ENCODE measurements at places on chromosomes 7 and 10.

DNA sequence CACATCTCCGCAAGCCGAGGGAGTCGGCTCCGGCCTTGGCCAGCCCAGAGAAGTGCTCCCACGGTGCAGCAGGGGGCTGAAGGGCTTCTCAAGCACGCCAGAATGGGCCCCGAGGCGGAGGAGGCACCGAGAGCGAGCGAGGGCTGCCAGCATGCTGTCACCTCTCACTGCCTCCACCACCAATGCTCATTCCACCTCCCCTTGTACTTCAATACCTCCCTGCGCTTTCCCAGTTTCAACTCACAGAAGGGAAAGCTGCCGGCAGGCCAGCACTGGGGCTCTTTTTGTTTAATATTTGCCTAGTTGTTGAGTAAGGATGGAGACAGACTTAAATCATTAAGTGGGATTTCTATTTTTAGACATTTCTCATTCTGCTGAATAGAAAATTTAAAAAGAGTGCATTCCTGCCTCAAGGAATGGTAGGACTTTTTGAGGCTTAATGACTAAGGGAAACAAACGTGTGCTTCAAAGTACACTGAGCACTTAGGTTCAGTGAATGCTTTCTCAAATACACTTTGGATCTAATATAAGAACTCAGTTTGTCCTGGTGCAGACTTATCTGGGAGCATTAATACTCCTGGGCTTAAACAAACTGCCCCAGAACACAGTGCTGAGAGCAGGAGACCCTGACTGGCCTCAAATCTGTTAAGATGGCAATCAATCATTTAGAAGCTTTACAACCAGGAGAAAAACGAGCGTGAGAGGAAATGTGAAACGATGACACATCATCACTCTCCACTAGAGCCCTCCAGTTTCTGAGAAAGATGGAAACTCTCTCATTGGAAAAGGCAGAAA lies 131.2 kb downstream of the RALA start:
- no peak for DNase-seq

DNA sequence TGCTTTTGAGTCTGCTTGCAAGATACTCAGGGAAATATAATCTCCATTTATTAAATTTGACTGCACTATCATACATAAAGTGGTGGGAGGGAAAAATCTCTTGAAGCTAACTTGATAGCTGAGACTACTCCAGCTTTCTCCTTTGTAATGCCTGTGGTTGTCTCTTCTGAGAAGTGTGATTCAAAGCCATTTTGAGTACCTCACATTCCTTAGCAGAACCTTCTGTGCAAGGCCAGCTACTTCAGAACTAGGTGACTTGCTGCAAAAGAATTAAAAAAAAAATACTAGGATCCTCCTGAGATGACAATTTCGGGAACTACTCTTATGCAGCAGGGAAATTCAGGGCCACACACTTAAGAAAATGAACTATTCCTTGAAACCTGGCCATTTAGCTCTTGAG lies 294.8 kb downstream of the MDFIC start:
- DNase-seq: no peak

DNA sequence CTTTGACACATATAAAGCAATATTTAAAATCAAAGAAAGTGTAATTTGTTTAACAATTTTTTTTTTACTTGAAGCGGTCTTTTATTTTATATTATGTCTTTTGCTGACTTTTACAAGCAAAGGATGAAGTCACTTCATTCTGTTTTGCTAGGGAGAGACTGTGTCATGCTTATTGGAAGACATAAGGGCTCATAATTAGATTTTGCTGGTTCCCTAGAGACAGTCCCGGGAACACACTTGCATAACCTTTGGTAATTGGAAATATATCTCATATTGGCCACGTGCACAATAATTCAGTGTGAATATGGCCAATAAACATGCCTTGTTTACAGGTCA lies 448 bp upstream of the NET1 start:
- DNase-seq: no peak

DNA sequence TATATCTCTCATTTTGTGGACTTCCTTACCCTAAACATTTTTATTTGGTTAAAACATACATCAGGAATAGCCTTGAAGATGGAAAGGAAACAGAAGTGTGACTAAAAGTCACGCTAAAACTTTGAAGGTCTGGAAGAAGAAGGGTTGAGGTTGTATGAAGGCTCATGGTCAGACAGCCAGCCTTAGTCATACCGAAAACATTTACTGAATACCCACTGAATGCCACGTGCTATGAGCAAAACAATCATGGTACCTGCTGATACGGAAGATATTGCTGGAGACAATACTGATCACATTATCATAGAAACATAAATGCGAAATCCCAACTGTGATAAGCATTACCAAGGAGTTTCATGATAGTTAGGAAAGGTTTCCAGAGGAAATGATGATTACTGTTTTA lies 64.0 kb downstream of the PDZD8 start:
- no peak for DNase-seq

DNA sequence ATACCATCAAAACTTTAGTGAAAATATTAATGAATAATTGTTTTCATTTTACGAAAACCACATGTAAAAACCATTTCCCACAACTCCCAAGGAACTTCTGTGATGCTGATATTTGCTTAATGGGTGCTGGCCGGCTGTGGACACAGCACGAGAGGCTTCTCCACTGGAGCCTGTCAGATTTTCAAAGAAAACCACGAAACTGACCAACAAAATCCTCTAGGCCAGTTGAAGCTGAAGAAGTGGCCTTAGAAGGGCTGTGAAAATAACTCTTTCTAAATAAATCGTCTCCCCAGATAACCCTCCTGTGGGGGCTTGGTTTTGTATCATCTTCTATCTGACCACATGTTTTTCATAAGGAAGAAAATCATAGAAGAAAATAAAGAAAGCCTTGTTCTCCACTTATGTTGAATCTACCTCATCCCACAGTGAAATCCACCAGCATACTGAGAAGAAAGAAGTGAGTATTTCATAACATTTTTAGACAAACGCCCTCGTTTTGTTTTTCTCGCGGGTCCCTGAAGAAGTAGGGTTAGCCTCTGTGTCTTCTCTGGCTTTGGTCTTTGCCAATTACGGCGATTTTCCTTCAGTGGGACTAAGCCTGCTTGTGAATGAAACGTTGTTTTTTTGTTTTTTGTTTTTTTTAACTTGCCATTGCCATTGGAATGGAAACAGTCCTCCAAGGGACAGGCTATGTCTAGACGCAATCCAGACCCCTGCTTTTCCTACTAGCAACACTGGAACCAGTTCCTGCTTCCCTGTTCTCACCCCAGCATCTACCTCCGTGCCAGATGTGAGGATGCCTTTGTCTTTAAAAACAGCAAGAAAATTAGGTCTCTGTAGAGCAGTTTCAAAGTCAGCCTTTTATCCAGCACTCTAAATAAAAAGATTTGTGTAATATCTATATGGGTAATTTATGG lies 123.9 kb downstream of the ADAM12 start:
- no peak for DNase-seq

DNA sequence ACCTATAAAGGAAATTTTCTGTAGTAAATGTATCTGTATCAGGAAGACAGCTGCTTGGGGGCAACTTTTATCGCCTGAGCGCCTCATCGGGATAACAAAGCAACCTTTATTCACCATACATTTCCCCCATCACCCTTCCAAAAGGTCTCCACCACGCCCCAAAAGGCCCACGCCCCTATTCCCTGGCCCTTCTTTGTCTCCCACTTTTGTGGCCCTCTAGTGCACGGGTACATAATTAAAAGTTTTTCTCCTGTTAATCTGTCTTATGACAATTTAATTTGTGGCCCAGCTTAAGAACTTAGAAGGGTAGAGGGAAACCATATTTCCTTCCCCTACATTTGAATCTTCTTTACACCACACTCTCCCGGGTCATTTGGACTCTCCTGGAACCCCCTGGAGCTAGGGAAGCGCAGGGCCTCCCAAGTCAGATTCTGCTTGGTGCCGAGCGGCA lies 625 bp downstream of the RP9 start:
- DNase-seq: no peak

- DNase-seq: no peak
Observed at GRCh38 chr10:13657101-13657680, 70.4 kb downstream of the PRPF18 start.

DNA sequence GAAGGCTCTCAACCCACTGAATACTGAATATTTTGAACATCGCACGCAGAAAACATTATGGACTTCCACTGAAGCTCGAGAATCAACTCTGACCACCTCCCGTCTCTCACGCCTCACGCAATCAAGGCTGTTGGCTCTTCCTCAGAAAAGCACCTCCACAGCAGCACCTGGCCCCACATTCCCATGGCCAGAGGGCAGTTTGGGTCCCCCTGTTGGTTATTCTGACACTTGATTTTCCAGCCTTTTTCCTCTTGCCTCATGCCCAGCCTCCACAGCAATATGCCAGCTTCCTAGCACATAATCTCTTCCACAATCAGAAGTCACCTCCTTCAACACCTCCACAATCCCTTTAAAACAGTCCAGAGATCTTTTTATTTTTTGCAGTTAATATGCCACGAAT lies 55.9 kb downstream of the SVOPL start:
- DNase-seq: no peak

DNA sequence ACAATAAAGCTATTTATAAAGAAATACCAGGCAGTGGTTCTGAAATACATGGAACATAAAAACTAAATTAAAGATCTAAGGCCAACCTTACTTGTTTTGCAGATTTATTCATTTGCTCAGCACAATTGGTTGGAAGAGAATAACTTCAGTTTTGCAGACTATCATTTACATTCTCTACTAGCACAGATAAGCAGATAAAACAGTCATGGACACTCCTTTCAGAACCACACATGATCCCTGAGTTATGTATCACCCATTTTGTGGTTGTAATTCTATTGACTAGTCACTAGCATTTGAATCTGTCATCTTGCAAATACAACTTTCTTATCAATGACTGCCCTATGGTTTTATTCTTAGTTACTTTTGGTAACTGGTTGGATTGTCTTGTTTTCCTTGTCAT lies 45.1 kb downstream of the PRKAR2B start:
- no peak for DNase-seq

- DNase-seq: no peak
Observed at GRCh38 chr10:17847585-17848296, 38.6 kb downstream of the MRC1 start.

DNA sequence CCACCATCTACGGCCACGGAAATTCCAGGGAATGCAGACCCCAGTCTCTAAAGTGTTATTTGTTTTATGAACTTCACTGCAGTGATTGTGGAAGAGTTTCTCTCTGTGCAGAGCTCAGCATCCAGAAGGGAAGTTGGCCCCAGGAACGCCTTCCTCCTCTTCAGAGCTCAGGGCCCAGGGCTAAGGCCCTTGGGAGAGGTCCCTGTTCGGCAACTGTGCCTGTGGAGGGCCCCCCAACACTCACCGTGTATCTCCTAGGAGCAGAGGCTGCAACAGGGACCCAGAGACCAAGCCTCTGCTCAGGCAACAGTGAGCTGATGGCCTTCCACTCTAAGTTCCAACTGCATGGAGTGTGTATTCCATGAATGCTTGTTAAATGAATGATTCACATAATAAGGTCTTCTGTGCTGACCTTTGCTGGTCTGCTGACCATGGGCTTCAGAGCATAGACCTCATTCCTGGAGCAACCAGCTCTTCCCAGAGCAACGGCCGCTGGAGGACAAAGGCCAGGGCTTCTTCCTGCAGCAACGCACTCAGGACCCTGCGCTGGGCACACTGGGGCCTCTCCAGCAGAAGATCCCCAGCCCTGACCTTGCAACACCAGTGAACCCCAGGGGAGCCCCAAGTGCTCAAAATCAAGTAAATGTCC lies 7.7 kb downstream of the DIP2C start:
- no peak for DNase-seq

DNA sequence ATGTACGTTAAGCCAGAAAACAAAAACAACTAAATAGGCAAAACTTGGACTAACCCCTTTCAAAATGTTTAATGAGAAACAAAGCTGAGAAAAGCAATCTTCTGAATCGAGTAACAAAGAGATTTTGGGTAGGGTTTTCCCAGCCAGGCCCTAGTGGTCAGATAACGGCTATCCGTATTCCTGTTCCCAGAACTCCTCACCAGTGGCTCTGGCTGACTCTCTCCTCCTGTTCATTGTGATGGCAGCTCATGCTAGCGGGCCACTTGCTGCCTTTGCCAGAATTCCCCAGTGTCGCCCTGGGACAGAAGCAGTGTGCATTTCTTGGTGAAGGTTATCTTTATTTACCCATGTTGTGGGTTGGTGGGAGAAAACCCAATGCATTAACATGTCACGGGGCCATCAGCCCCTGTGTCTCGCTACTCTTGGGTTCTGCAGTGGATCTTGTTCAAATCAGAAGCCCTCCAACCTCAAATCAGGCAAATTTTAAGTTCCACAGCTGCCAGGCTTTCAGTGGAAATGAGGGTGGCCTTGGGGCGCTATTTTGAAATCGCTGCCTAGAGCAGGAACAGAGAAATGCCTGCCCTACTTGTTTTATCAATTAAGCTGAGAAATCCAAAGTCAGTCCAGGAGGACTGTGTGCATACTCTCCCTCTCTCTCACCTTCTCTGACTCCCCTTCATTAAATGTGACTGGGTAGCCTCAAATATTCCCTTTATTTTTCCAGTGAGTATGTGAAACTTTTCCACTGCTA lies 164.5 kb upstream of the NPVF start:
- DNase-seq: no peak

- DNase-seq: no peak
Observed at GRCh38 chr7:18590241-18590640, 94.7 kb downstream of the HDAC9 start.

Data from stimulated activated CD4-positive, alpha-beta T cell treated with anti-CD3 and anti-CD28 coated beads, Interleukin-12 subunit alpha, Interleukin-12 subunit beta, amount 100 ng/mL, for 24 hours (primary cell).